ENCODE measurements at places on chromosomes 11 and 22.
A peak's percentile ranks its signal among the peaks of the same experiment; 100 is the strongest.

GRCh38 chr11:47378836-47379170 is 456 bp upstream of the SPI1 start:
- no peak for DNase-seq

DNA sequence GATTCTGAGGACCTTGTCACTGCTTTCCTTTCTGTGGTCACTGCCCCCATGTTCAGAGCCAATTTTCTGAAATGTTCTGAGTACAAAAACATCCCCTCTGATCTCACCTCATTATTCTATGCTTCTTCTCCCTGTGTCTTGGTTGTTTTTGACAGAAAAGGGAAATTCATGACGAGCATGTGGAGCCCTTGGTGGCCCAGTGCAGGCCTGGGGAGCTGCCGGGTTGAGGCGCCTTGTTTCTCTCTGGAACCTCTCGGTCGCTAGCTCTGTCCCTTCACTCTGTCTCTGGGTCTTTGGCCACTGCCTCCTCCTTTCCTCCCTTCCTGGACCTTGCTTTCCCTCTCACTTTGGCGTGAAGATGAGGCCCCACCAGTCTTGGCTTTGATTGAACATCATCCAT is 63.0 kb upstream of the THY1 start:
- no peak for DNase-seq

- DNase-seq, result peak; percentile 37
Observed at GRCh38 chr22:22666307-22667091, 22.1 kb downstream of the GGTLC2 start.

DNA sequence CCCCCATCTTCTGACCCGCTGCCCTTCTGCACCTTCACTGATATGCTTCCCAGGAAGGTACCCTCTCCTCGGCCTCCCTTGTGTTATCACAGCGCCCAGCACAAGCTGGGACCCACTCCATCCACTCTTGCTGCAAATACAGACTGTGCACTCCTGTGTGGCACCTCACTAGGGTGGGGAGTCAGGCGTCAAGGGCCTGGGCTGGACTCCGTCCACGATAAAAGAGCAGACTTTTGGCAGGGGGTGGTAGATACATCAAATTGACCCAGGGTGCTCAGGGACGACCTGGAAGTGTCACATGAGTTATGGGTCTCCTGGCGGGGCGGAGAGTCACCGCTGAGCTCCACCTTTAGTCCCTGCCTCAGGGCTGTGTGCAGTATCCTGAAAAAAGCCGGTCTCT is 908 bp downstream of the TRPM5 start:
- DNase-seq, result no peak

- no peak for DNase-seq
Observed at GRCh38 chr11:16403448-16403803, 47.1 kb upstream of the SOX6 start.

GRCh38 chr11:116267146-116267545 is 505.6 kb downstream of the BUD13 start:
- DNase-seq, result no peak

Data from activated CD4-positive, alpha-beta T cell treated with anti-CD3 and anti-CD28 coated beads, Interleukin-2, Interleukin-4, amounts not matched to agents 100 ng/mL and 50 ng/mL, durations not matched to agents 16 hours and 8 hours (primary cell).